Glutamatergic neuron (in vitro differentiated cells): ENCODE measurements at places on chromosomes 3 and 15. TPM values are rescaled to one million over a fixed set of nuclear protein-coding genes. Genes with fewer than 3 reads are reported as not detected.

TRIP4 gene
- total RNA-seq: 48.7 TPM

UBAP1L gene
- 4.6 TPM for total RNA-seq

SAXO2 gene
- 0.20 TPM for total RNA-seq

TGM4 gene
- total RNA-seq: not detected

OIP5 gene
- 1.5 TPM for total RNA-seq

ADGRG7 gene
- not detected for total RNA-seq
